ENCODE measurements at places on chromosomes 3 and 15.
A peak's percentile ranks its signal among the peaks of the same experiment; 100 is the strongest.

DNA sequence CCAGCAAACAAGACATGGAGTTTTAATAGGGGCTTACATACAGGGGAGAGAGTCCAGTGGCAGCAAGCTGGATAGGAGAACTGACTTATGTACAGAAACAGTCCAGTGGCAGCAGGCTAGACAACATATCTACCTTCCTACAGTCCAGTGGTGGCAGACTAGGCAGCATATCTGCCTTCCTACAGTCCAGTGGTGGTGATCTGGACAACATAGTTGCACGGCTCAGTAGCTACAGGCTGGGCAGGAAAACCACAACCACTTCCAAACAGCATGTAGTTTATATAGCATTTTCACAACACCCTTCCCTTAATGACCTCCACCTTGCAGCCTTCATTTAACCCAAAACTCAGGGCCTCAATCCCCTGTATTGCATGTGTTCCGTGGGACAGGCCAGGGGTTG is 181.3 kb upstream of the EIF1B start:
- no peak for DNase-seq

GRCh38 chr3:127990461-127990860 is 61.8 kb upstream of the SEC61A1 start:
- no peak for DNase-seq

- no peak for DNase-seq
Observed at GRCh38 chr3:12902181-12902999, 61.0 kb upstream of the RPL32 start.

DNA sequence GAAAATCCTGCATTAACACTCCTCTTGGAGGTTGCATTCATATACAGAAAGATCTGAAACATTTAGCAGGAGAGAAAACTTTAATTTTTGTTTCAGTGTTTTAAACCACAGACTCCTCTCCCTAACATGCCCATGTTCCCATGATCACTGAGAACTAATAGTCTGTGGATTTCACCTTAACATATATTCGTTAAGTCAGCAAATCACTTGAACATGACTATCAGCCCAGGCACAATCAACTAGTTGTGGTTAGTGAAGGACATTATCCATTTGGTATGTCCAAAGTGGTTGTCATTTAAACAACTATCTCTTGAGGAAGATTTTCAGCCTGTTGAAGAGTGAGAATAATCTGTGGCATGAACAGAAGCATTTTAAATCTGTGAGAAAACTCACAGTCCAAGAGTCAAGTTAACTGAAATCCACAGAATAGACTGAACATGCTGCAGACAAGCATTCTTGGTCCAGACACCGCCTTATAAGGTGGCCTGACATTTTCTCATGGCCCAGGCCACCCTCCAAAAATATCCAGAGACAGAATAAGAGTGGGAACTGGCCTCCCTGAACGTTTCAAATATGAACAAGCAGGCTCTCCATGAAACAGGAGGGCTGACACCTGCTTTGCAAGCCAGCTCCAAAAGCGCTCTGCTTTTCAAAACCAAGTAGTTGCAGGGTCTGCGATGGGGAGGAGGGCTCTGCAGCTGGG is 39.9 kb upstream of the ADCY5 start:
- no peak for DNase-seq

DNA sequence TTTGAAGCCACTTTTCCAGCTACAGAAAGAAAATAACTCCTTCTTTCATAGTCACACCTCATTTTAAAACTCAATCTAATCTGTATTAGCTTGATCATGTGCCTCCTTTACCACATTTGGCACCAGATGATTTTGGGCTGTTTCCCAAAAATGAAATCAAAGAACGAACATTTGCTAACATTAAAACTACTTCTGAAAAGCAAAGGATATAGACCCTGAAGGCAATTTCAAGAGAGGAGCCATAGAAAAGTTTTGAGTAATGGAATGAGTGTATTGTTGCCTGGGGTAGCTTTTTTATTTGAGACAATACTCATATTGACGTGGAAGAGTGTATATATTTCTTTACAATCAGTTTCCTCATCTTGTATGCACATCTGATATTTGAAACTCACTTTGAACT is 152.8 kb upstream of the TBL1XR1 start:
- DNase-seq = no peak

DNA sequence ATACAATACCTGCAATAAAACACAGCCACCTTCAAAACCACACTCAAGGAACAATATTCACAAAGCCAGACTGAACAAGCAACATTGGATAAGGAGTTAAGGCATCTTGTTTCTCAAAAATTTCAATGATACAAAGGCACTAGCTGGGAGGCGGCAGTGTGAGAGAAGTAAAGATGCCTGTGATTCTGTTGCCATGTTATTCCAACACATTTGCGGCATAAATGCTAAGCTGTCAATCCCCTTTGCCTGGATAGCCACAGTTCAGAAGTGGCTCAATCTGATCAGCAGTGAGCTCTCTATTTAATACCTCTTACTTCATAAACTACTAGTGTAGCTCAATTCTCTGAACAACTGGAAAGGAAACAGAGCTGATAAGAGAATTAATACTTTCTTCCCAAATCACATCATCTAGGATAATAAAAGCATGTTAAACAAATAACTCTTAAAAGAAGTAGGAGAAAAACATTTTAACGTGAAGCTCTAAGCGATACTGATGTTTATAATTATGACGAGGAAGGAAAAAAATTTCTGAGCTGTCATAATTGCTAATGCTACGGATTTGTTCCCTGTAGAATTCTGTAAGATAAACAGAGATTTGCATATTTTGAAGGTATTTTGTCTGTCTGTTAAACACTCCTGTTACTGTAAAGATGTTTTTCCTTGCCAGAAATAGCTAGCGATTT is 358.4 kb downstream of the FOXP1 start:
- no peak for DNase-seq

DNA sequence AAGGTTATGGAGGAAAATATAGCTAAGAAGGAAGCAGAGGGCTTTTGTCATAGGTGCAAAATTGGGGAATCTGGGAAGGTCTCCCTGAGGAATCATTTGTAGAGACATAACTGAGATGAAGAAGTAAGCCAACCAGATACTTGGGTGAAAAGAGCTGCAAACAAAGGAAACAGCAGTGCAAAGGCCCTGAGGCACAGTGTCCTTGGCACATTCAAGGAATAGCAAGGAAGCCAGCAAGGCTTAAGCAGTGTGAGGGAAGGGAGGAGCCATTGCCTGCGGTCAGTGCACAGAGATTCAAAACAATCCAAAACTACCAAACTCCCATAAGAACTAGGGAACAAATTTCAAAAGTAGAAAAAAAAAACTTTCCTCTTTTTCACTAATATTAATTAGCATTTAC is 88.3 kb downstream of the WDR49 start:
- DNase-seq = no peak

DNA sequence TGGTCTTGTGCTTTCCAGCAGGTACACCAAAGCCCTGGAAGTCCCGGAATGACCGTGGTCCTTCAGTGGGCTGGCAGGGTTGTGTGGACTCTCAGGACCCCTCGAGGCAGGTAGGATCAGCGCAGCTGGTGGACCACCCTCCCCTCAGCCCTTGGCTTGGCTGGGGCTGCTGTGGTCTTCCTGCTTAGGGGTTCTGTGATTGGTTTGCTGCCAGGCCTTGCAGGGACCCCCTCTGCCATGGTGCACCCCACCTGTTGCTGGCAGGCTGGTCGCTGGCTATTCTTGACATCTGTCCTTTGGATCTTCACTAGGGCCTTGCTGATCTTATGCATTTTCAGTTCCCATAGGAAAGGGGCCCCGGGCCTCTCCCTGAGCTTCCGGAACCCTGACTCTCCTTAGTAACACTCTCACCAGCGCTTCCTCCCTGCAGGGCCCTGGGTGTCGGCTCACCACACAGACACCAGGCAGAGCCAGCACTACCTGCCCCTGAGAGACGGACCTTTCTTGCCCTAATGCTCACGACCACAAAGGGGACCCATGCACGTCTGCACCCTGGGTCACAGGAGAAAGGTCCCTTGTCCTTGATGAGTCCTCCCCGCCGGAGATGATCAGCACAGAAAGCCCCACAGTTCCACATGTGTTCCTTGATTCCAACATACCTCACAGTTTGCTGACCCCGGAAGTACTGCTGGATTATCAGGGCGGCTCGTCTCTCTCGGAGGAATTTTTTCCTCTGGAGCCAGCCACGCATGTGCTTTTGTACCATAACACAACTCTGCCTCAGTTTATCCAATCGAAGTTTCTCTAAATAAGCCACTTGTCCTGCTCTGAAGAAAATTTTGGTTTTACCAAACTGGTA is 51.7 kb downstream of the MYO5C start:
- no peak for DNase-seq

GRCh38 chr3:8872261-8872660 is 91.0 kb downstream of the RAD18 start:
- no peak for DNase-seq

DNA sequence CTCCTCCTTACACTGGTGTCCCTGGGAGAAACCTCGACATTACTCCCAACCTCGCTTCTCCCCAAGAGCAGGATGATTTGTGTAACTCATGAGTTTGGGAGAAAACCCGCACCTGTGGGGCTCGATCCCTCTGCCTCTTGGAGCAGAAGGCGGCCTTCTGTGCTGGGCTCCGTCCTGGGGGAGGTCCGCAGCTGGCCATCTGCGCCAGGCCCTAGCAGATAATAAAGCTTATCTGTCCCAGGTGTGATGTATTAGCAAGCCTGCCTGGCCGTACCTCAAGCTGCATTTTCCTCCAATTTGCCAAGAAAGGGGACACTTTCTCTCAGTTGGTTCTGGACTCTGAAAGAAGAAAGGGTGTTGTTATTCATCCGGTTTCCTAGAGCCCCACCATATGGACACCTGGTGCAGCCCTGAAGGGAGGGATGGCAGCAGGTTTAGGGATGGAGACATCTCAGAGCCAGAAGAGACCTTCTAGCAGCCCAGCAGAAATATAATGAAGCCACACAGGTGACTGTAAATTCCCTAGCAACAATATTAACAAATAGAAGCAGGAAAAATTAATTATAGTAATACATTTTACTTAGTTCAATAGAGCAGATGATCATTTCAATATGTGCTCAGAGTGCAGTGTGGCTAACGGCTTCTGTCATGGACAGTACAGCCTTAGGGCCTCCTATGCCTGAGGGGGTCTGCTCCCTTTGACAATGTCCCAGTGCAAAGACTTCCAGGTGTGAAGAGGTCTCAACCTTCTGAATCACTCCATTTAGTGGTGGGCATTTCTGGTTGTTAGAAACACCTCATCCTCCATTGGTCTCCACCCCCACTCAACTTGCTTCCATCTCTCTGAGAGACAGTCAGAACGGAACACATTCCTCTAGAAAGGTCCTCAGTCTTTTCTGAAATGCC is 94.8 kb downstream of the CPN2 start:
- no peak for DNase-seq

DNA sequence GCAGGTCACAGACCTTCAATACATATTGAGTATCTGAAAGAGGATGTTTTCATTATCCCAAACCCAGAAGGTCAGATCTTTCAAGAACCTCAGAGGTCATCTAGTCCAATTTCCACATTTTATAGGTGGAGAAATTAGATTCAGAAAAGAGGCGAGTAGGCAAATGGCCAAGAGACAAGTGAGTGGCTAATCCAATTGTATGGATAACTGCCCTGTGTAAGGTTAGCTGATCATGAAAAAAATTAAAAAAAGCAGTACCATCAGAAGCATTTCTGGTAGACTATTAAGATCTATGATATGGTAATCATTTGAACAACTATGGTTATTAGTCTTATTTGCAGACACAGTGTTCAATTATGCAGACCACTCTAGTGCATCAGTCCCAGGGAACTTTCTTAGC is 660.7 kb upstream of the CFAP20DC start:
- DNase-seq = peak; percentile 58

- DNase-seq = peak; percentile 17
Observed at GRCh38 chr3:18744472-18744871, 319.3 kb upstream of the SATB1 start.

DNA sequence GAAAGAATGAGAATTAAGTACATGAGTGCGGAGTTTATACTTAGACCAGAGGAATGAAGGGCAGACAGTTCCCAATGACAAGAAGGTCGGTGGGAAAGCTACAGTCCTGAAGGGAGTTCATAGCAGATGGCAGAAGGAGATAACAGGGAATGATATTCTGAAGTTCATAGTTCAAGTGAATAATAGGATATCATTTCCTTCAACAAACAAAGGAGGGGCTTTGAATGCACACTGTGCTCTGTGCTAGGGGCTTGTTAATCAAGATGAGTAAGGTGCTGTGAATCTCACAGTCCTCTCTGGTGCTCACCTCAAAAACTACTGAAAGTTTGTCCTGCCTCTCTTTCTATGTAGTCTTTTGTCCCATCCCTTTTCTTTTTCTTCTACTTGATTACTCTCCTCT is 41.9 kb downstream of the SIDT1 start:
- no peak for DNase-seq

GRCh38 chr3:66177026-66177425 is 43.8 kb upstream of the SLC25A26 start:
- no peak for DNase-seq

- DNase-seq = no peak
Observed at GRCh38 chr15:58604455-58604923, 145.0 kb downstream of the ADAM10 start.

- no peak for DNase-seq
Observed at GRCh38 chr3:59783468-59783988, 733.7 kb upstream of the CFAP20DC start.

- no peak for DNase-seq
Observed at GRCh38 chr15:73319460-73320245, 49.1 kb downstream of the HCN4 start.

- peak; percentile 14 for DNase-seq
Observed at GRCh38 chr3:114455432-114455831, 161.6 kb downstream of the TIGIT start.

- DNase-seq = no peak
Observed at GRCh38 chr3:81898336-81898735, 136.9 kb upstream of the GBE1 start.

DNA sequence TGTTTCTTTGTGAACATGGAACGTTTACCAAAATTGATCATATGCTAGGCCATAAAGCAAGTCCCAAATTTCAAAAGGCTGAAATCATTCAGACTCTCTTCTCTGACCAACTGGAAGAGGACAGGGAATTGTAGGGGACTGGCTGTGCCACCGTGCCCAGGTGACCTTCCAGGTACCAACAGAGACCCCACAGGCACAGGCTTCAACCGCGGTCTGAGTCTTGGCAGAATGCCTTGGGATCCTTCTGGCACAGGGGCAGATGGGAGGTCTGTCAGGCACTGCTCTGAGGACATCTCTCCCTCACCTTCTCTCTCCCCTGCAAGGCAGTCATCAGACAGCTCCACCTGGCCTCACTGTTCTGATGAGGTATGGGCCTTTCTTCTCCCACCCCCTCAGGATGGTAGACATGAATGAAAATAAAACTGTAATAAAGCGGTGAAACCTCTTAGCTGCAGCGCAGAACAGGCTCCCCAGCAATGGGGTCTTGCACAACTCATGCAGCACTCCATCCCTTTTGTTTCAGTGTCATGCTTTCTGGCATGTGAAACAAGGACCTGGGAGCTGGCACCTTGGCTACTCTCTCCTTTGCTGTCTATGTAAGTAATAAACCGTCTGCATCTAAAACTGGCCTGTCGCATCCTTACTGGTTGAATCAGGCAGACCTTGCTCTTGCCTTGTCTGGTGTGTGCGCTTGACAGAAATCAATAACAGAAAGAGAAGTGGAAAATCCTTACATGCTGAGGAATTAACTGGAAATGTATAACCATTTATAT is 289.2 kb downstream of the KLF13 start:
- DNase-seq = no peak
